ENCODE measurements at places on chromosomes 2 and 18. TPM values are rescaled to one million over a fixed set of nuclear protein-coding genes. Genes with fewer than 3 reads are reported as not detected.

Gene PSMD14
- total RNA-seq, result 42.8 TPM

Gene NTSR2
- total RNA-seq, result 0.19 TPM

Gene ANKRD23
- total RNA-seq, result 10.6 TPM

Gene SLC9A4
- total RNA-seq, result not detected

Gene RIT2
- total RNA-seq, result not detected

Gene DSG1
- 0.89 TPM for total RNA-seq

Gene DAPL1
- total RNA-seq, result not detected

DNA sequence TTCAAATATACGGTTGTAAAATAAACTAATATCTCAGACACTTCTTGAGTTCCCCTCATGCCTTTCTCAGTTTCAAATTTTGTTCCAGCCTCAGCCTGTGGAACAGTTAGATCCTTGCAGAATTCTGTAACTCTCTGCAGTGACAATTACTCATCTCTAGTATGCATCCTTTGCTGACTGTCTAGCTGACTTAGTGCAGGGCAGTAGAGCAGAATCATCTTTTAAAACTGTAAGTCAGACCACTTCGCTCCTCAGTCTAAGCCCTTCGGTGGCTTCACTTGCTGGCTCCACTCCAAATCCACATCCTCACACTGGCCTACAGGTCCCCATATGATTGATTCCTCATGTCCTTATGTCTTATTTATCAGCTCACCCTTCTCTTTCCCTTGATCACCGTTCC, 164.1 kb upstream of the ZSWIM2 start:
- DNase-seq, result no peak

- no peak for DNase-seq
These were observed 63.6 kb downstream of the SLC35F5 start for GRCh38 chr2:113692698-113693428.

GRCh38 chr2:65367524-65367923, 64.9 kb downstream of the SPRED2 start:
- DNase-seq, result no peak

DNA sequence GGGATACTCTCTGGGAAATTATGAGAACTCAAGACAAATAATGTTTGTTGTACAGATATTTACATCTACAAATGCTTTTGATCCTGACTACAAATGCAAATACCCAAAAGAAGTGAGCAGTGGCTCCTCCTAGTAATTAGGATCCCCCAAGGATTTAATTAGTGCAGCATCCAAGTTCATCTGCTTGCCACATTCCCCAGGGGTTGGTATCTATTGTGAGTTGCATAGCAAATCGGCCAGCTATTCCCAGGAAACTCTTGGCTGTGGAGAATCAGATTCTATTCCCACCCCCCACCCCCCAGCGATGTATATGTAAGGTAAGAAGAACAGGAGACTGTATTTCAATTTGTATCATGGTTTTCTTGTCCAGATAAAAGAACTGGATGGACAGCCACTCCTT, 725.1 kb upstream of the CDH7 start:
- DNase-seq, result no peak

DNA sequence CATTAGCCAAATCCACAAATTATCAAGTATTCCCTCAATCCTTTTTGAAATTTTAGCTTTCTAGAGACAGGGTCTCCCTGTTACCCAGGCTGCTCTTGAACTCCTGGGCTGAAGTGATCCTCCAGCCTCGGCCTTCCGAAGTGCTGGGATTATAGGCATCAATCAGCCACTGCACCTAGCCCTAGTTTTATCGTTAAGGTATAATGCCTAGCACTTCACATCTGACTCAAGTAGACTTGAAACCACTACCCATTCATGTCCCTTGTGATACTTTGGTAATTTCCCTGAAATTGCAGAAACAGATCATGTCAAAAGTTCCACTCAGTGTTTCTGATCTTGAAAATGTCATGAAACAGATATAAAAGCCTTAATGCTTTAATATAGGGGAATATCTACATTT, 26.3 kb downstream of the MEX3C start:
- no peak for DNase-seq

GRCh38 chr2:149160195-149160594, 121.7 kb downstream of the LYPD6B start:
- DNase-seq, result no peak

GRCh38 chr2:85886141-85886540, 2.6 kb downstream of the ST3GAL5 start:
- no peak for DNase-seq

- no peak for DNase-seq
These were observed 35.8 kb downstream of the SCG2 start for GRCh38 chr2:223566396-223566795.

DNA sequence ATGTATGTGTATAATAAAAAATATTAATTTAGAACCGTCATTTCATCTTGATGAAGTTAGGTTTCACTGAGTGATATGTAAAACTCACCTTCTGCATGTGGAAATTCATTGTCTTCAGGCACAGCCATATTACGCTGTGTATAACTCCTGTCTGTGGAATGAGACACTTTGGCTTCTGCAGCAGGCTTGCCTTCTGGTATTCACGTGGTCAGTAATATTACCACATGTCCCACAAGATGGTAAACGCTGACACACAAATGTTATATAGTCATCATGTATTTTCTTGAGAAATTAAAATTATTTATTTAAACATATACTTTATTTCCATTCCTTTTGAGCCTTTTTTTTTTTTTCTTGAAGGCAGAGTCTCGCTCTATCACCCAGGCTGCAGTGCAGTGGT, 25.1 kb upstream of the AAK1 start:
- DNase-seq, result no peak

DNA sequence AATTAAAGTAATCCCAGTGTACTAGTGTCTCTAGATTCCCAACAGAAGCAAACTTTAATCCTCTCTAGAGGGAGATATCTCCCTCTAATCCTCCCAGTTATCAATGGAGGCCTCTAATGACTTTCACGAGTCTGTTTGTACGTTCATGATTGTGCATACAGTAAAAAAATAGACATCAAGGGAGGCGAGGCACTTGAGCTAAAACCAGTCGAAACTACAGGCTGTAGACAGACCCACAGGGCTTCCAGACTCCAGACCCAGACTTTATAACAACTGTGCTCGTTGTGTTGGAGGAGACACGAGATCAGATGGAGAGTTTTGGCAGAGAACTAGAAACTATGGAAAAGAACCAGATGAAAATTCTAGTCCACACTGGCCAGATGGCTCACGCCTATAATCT, 7.0 kb downstream of the DGKD start:
- no peak for DNase-seq

- DNase-seq, result no peak
These were observed 151.9 kb downstream of the RAB3GAP1 start for GRCh38 chr2:135203944-135204343.

GRCh38 chr2:159225025-159226016, 61.2 kb downstream of the WDSUB1 start:
- peak; percentile 57 for DNase-seq

DNA sequence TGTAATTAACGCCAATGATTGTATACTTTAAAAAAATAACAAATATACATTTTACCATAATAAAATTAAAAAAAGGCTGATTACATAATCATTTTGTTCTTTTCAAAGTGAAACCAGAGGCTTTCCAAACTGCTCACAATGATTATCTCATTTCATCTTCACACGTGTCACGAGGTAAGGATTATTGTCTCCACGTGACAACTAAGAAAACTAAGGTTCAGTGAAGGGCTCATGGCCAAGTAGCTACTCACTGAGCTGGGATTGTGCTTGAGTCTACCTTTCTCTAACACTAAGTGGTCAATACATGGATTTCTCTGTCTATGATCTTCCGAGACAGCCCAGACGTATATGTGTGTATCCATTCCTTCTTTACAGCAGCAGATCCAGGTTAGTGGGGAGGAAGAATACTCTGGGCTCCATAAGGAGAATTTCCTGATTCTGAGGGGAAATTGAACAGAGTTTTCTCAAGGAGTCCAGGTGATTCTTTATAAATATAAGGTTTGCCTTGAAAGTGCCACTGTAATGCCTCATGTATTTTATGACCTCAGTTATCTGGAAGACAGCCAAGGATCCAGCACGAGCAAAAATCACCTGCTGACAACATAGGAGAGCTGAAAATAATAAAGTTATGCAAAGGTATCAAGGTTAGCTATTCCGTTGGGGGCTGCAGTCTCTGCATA, 25.6 kb upstream of the ACSL3 start:
- DNase-seq, result no peak

DNA sequence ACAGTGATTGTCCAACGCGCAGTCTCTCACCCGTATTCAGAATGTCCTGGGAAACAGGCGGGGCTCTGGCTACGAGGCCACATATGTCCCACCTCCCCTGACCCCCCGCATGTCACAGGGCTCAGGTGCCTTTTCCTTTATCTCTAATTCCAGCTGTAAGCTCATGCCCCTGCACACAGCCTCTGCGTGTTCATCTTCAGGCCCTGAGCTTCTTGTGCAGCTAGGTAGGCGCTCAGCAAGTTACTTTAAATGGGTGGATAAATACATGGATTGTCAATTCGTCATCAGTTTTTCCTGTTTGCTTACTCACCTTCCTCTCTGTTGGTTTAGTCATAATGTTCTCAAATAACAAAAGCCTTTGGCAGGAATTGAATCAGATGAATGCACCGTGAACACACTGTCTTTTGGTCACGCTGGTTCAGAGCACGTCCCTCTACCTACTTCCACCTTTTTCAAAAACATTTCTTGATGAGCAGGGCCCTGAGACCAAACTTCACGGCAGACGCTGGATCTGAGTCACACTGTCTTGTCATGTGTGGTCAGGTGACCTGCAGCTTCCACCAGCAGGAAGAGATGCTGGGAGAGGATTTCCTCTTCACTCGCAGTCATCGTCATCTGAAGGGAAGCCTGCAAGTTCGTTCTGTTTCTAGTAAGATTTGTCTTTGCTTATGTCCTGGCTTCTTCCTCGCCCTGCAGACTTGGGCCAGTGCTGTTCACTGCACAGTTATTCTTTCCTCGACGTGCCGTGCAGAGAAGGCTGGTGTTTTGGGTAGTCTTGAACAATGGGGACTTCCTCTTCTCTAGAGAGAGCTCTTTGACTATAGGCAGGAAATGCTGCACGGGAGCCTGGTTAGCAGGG, 138.1 kb downstream of the PTGR3 start:
- no peak for DNase-seq

GRCh38 chr2:241649404-241649803, 11.9 kb downstream of the ATG4B start:
- DNase-seq, result peak; percentile 67
